ENCODE measurements at places on chromosomes 11 and 22.

GRCh38 chr11:33256031-33256812 lies 959 bp upstream of the HIPK3 start:
- DNase-seq = no peak

GRCh38 chr11:64216879-64217278 lies 9.1 kb downstream of the TRPT1 start:
- no peak for DNase-seq

DNA sequence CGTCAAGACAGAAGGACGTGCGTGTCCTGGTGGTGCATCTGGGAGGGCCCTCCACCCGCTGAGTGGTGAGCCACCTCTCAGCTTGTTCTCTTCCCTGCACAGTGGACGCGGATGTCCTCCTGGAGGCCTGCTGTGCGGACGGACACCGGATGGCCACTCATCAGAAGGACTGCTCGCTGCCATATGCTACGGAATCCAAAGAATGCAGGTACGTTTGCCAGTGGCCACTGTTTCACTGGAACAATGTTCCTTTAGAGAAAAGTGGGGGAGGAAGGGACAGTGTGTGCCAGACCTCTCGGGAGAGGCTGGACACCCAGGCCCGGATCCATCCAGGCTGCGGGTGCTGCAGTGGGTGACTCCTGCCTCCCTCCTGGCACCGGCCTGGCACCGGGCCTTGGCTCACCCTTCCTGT lies 15.9 kb downstream of the FBLN1 start:
- no peak for DNase-seq

GRCh38 chr22:24232725-24233124 lies 12.2 kb downstream of the GGT5 start:
- no peak for DNase-seq

DNA sequence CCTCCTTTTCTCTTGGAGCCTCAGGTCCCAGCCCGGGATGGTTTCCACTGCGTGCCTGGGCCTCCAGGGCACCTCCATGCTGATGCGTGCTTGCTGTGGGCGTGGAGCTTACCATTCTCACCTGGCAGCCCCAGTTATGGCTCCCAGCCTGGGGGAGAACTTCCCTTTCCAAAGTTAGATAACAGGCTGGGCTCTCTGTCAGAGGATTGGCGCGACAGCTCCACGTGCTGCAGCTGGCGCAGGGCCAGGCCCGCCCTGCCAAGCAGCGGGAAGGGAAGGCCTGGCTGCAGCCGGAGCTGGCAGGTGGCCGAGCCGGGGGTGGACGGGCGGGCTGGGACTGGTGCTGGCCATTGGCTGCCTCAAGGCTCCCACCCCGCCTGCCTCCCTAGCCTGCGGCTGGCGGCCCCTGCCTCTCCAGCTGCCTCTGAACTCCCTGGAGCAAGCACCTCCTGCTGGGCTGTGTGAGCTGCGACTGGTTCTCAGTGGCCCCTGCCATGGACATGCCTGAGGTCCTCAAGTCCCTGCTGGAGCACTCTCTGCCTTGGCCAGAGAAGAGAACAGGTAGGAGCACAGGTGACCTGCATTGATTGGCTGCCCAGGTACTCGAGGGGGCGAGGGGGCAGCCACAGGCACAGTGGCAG lies 14.6 kb upstream of the TEF start:
- DNase-seq = no peak

- DNase-seq = no peak
These were observed 34.1 kb downstream of the LIF start for GRCh38 chr22:30212363-30212995.

- DNase-seq = no peak
These were observed 89.2 kb upstream of the CRTAM start for GRCh38 chr11:122749005-122749687.
